ENCODE measurements at places on chromosomes 7 and 10.

GRCh38 chr7:568031-568951, 48.6 kb upstream of the PDGFA start:
- no peak for DNase-seq

GRCh38 chr10:43172645-43173044, 34.4 kb downstream of the CSGALNACT2 start:
- no peak for DNase-seq

- DNase-seq: no peak
Observed at GRCh38 chr7:95598511-95598910, 2.2 kb upstream of the PDK4 start.

DNA sequence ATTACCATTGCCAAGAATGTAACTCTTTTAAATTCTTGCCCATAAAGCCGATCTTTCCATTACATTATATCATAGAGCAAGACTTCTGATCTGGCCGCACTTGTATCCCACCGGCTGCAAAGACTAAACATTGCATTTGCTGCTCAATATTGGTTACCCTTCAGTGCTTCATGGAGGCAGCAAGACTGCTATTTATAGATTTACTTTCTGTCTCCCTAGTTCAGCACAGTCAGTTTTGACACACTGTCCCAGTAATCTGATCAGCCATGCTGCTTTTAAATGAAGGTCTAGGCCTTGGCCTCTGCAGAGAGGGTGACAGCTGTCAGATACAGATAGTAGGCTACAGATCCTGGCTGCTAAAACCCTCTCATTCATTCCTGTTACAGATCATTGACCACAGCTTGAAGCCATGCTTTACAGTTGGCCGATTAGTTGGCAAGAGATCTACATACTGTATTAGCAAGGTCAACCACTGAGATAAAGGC, 562.6 kb upstream of the GALNT17 start:
- no peak for DNase-seq

GRCh38 chr10:14653271-14654161, 121.2 kb downstream of the FAM107B start:
- peak; percentile 34 for DNase-seq

DNA sequence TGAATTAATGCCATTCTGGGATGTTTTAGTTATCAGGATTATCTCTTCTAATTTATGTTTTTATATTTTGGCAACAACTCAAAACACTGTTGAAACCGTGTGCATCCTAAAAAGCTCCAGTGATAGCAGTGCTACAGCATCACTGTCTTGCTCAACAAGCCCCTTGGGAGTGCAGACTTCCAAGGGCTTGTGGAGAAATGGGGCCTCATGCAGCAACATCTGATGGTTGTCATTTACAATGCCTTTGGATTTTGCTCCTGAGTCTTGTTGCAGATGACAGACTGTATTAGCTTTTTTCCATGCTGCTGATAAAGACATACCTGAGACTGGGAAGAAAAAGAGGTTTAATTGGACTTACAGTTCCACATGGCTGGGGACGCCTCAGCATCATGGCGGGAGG, 515.4 kb downstream of the NEBL start:
- no peak for DNase-seq

DNA sequence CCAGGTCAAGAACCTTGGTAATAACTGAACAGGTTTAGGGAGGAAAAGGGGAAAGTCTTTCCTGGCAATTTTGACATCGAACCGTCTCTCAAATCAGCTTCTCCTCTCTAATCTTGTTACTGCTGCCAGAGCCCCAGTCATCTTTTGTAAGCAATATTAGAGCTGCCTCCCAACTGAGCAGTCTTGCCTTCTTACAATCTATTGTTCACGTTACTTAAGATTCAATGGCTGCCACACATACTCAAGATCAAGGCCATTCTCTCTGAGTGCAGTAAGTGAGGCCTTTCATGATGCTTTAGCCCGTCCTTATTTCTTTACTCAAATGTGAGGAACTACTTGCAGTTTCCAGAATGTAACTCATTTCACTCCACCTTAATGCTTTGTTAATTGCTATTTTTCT, 12.4 kb downstream of the NET1 start:
- DNase-seq: no peak

DNA sequence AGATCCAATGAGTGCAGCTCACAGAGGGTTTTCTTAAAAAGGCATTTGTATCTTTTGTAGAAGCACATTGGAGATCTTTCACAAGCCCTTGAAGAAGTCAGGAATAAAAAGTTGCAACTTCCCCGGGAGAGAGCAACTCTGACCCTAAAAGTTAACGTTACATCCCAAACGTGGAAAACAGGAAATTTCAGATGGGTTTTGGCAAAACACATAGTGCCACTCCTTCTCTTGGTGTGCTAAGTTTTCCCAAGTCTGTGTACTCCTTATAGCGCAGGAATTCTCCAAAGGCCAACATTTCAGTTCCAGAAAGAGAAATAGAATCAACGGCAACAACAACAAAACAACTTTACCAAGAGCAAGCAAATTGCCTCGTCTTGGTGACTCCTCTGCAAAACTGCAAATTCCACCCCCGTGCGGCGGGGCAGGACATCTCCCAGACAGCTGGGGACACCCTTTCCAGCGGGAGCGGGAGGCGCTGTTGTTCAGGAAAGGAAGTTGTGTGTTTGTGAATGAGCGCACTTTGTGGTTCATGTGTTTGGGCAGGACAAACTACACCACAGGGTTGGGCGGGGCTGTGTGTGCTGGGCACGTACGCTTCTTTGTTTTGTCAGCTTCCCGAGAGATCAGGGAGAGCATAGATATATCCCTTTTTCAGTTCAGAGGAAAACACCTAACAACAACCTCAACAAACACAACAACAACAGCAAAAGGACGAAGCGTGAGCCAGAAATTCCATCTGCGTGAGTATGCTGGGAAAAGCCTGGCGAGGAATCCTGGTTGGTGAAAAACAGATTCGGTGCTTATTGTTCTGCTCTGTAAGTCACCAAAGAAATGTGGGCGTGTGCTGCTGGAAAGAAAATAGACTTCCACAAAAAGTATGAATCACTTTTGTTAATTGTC, 294.7 kb upstream of the PITRM1 start:
- DNase-seq: no peak

- DNase-seq: no peak
Observed at GRCh38 chr10:21330628-21331020, 194.9 kb downstream of the SKIDA1 start.

DNA sequence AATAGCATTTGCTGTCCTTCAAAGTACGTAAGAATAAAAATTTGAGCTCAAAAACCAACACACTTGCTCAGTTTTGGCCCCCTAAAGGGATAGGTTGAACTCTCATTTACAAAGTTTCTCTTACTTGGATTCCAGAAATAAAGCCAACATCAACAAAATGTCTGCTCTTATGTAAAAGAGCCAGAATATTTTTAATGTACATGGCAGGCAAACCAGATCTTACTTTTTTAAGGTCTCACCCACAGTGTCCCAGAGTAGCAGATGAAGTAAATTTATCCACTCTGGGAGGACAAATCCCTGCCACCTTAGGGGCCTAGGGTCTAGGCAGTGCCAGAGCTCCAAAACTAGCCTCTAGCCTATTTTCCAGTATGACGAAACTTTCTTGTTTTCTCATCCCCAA, 159.6 kb downstream of the SKAP2 start:
- no peak for DNase-seq

DNA sequence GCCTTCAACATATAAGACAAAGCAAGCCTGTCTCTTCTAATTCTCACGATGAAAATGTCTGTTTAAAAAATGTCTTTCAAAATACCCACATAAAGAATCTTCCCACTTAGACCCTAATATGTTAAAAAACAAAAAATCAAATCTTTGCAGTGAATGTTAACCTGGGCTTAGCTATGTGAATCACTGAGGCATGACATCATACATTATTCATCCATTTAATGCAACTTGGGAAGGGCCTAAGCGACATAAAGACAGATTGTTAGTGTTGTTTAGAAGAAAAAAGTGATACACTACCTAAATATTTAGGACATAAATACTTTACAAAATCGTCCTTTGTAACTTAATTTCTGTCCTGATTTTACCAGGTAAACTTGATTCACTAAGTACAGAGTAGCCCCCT, 648.5 kb upstream of the NRP1 start:
- no peak for DNase-seq

DNA sequence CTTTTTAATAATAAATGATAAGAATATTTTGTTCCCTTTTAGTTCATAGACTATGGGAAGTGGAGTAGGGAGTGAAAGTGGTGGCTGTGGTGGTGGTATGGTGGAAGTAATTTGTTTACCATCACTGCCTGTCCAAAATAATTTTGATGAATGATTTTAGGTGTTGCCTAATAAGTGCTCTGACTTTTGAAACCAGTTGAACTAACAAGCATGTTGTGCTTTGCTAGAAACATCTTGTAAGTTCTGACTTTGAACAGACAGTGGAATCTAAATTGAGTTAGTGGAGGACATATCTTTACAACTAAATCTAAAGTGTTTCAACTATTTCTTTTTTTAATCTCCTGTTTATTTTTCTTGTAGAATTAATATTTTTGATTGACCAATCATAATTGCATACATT, 49.7 kb downstream of the ZEB1 start:
- DNase-seq: no peak

DNA sequence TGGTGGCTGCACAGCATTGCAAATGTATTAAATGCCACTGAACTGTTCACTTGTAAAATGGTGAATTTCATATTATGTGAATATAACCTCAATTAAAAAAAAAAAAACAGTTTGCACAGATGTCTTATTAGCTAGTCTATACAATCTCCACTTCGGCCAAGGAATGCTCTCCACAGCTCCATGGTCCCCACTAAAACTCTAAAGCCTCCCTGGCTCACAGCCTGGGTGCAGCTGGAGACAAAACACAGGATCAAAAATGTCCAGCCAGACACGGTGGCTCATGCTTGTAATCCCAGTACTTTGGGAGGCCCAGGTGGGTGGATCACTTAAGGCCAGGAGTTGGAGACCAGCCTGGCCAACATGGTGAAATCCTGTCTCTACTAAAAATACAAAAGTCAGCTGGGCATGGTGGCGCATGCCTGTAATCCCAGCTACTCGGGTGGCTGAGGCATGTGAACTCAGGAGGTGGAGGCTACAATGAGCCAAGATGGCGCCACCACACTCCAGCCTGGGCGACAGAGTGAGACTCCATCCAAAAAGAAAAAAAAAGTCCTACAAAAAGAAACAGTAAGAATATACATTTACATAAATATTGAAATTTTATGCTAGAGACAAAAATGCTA, 66.0 kb downstream of the SRPK2 start:
- DNase-seq: no peak

DNA sequence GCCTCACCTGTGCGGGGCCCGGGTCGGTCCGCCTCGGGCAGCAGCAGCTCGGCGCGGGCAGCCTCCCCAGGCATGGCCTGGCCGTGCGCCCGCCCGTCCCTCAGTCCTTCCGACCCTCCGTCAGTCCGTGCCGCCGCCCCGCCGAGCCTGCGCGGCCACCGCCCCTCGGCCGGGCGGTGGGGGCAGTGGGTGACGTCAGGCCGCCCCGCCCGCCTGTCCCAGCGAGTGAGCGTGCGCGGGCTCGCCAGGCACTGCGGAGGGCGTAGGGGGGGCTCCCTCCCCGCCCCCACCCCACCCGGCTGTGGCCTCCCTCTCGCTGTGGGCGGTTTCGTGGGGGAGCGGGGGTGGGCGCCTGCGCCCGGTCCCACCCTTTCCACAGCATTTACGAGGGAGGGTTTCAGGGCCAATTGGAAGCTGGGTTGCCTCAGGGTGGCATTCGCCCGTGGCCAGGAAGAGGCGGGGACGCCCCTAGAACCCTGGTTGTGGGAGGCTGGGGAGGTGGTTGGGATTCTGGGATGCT, at the start of gene NACAD:
Gene NACAD, minus strand, starts transcription at position 149 of the 520 bp plus-strand sequence. Its CDS starts 75 bp downstream, at position 74.
- no peak for DNase-seq

DNA sequence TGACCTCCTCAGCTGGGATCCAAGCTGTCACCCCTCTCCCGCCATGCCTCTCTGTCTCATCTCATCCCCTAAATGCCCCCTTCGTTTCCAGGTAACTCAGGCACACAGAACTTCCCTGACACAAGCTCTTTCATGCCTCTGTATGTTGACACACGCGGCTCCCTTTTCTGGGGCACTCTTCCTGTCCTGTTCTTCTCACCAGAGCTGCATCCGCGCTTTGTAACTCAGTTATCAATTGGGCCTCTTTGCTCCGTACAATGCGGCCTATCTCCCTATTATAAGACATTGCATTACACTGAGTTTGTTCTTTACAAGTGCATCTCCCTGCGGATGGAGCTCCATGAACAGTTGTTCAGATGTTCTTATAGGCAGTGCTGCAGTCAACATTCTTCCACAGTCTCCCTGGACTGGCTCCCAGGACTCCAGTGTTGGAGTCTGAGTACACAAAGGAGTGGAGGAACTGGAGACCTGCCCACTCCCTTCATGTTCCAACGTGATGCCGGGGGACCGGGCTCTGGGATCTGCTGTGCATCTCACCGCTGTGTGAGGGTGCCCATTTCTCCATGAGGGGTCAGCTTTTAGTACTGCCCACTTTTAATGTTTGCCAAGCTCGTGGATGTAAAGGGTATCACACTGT, 56.9 kb upstream of the TNS3 start:
- DNase-seq: no peak

GRCh38 chr10:97332591-97333350, 1.8 kb downstream of the FRAT2 start:
- DNase-seq: no peak

DNA sequence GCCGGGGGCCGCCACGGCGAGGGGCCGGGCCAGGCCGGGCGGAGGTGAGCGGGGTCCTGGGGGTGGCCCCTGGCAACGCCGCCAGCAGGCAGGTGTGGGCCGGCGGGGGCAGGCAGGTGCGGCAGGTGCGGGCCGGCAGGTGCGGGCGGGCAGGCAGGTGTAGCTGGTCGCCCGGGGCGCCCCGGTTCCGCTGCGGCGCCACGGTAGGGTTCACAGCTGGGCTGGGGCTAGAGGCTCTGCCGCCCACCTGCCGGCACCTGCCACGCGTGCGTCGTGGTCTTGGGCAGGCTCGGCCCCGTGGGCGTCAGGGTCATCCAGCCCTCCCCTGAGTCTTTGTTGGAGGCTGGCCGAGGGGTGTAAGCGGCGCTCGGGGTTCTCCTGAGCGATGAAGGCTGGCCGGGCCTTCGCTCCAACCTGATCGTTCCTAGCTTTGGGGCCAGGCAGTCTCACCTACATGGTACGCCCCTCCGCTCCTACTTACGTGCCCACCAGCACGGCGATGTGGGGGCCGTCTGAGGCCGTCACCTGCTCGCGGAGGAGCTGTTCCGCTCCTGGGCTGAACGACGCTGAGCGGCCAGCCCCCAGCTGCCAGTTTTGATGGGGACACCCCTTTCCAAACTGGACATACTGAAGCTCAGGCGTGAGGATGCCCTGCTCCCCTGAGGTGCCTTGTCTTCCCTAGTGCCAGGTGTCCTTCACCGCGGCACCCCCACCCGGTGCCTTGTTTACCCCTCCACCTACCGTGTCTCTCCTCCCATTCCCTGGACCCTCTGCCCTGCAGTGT, 493 bp downstream of the ZMIZ2 start:
- DNase-seq: no peak

DNA sequence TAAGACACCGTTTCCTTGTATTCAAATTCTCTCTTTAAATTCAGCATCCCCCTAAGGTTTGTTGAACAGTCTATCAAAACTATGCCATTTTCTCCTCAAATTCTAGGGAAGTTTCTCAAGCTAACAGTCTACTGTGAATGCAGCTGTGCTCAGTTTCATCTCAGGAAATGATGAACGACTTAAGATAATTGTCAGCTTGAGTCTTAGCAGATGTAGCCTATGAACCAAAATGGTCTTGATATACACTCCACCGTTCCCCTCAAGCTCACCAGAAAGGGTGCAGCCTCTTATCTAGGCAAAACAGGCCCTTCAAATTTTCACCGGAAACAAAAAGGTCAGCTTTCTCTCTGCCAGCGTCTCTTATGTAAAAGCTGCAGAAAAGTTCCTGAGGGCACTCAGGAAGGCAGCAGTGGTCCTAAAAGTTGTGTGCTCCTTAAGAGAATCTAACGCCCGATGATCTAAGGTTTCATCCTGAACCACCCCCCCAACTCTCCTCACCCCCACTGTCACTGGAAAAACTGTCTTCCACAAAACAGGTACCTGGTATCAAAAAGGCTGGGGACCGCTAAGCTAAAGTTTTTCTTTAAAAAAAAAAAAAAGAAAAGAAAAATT, 2.1 kb downstream of the DNAJC9 start:
- no peak for DNase-seq

All from activated CD4-positive, alpha-beta T cell treated with anti-CD3 and anti-CD28 coated beads, Interleukin-2, amount 10 ng/mL, durations not matched to agents 7 days and 5 days (primary cell).